ENCODE measurements at places on chromosomes 7 and 10.
A peak's percentile ranks its signal among the peaks of the same experiment; 100 is the strongest.

DNA sequence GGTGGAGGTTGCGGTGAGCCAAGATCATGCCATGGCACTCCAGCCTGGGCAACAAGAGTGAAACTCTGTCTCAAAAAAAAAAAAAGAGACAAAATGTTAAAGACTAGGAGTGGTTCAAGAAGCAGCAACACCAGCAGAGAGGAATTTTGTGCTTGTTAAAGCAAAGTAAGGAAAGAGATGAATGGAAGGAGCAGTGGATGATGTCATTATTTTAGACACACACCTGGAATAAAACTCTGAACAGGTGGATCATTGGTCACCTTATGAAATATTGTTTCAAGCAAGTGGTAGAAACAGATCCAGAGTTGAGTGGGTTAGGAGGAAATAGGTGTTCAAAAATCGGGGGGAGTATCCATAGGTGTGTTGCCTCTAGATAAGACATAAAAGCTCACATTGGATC, 129.7 kb upstream of the FRMD4A start:
- no peak for DNase-seq

GRCh38 chr7:14751461-14751860, 151.1 kb downstream of the DGKB start:
- DNase-seq: no peak

DNA sequence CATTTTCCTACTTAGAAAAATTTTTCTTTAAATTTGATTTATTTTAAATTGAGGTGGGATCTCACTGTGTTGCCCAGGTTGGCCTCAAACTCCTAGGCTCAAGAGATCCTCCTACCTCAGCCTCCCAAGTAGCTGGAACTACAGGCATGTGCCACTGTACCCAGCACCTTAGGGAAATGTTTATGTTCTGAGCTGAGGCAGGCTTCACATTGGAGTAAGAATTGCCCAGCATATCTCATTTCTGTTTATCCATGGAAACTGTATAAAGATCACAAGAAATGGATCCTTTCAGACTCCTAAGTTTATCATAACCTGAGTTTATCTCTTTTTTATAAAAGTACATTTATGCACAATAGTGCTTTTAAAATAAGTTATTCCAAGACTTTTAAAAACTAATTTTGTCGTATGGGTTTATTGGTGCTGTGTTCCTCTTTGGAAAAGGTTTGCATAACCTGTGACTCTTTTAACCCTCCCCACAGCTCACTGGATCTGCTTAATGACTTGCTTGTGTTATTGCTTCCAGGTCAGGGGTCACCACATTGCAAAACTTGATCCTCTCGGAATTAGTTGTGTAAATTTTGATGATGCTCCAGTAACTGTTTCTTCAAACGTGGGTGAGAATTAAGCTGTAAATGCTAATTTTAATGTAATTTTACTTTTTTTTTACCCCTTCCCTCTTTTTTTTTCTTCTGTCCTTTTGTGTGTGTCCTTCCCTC, 40.7 kb downstream of the OGDH start:
- no peak for DNase-seq

DNA sequence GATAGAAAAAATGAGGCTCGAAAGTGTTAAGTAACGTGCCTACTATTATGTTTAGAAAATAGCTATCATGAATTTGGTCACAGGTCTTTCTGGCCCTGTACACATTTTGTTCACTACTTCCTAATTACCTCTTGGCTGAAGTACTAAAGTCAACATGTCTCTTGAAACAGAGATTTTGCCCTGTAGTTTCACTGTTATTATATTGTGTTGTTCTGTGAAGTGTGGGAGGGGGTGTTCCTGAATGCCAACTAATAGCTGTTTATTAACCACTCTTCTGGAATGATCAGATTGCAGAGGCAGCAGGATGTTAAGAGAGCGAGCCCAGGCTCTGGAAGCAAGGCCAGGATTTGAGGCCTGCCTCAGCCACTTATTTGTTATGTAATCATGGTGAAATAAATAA, 72.1 kb downstream of the RNF133 start:
- DNase-seq: no peak

DNA sequence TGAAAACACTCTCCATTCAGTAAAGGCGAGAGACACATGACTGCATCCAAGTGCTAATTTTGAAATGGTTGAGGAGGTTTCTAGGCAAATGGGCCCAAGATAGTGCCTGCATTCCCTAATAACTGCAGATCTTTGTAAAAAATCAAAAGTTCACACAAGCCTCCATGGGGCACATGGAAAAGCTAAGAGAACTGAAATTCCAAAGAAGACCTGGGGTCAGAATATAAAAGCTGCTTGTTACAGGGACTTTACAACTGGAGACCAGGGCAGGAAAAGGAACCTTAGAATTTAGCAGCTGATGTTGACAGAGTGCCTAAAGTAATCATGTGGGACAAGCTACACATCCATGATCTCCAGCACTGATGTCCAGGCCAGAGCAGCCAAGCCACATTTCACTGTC, 10.0 kb upstream of the ABI1 start:
- no peak for DNase-seq

- DNase-seq: peak; percentile 78
Measured at GRCh38 chr7:93115796-93116195, 2.0 kb downstream of the SAMD9 start.

- DNase-seq: no peak
Measured at GRCh38 chr10:31123946-31124345, 92.3 kb upstream of the ZNF438 start.

- peak; percentile 88 for DNase-seq
Measured at GRCh38 chr7:124462249-124462648, 303.3 kb downstream of the GPR37 start.

DNA sequence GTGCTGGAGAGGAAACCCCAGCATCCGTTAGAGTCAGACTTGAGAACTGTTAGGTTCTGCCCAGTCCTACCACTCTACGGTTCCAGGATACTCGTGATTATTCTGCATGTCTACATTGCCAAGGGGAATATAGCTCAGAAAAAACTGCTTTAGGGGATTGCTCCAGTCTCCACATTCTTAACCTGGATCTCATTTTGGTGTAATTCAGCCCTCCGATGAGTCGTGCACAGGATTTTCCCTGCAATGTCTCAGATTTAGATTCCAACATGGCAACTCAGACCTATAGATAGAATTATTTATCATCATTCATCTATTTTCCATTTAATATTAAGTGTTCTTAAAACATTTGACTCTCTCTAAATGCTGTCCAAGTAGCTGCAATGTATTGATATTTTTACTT, 121.1 kb upstream of the ZEB1 start:
- peak; percentile 54 for DNase-seq

DNA sequence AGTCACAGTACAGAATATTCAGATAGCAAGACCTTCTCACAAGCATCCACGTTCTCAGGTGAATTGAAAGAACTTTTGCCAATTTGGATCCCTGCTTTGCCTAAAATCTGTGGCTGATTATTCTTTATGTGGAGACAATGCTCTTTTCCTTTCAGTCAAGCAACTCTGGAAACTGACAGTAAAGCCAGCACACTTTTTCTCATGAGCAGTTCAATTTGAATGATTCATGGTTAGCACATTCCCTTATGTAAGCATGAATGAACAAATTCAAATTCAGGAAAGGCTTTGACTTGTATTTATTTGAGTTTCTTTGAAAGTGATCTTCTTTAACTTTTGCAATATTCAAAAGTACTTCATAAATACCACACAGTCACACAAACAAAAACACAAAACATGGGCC, 57.6 kb downstream of the MEOX2 start:
- DNase-seq: no peak

- DNase-seq: no peak
Measured at GRCh38 chr10:31921031-31921430, 7.6 kb downstream of the ARHGAP12 start.

DNA sequence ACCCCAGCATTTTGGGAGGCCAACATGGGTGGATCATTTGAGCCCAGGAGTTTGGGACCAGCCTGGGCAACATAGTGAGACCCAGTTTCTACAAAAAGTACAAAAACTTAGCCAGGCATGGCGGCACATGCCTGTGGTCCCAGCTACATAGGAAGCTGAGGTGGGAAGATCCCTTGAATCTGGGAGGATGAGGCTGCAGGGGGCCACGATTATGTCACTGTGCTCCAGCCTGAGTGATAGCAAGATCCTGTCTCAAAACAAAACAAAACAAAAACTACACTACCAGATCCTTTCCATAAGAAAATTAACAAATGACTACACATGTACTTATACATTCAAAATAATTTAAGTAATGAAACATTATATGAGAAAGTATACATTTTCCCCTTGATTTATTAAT, 116.4 kb upstream of the KLF6 start:
- DNase-seq: no peak

GRCh38 chr7:50480797-50481196, 30.6 kb upstream of the FIGNL1 start:
- no peak for DNase-seq

DNA sequence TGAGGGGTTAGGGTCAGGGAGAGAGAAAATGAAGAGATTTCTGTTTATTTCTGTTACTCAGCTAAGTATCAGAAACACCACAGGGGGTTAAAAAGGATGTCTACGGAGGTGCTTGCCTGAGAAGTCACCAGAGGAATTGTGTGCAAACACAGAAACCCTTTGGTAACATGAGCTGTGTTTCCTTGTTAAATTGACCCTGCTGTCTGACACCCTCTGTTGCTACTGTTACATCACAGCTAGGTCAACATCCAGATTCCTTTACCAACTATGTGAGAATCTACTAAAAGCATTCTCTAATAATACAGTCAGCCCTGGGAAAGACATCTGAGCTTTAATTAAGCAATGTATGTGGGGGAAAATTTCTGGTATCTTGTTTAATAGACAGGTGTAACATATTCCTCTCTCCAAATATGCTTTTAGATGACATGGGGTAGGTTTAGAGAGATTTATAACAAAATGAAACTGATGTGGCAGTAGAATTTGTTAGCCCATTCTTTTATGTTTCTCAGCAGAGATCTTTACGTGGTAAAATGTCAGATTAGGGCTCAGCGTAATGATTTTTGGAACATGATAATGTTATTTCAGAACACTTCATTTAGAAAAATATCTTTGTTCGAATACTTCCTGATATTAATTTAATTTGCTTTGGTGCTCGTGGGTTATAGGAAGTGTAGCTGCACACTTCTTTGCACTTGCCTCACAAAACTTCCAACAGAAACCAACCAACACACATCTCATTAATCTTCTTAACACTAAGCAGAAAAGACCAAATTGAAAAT, 168.0 kb upstream of the AHR start:
- peak; percentile 91 for DNase-seq

GRCh38 chr7:44240983-44241510, 40.3 kb downstream of the YKT6 start:
- DNase-seq: peak; percentile 86

DNA sequence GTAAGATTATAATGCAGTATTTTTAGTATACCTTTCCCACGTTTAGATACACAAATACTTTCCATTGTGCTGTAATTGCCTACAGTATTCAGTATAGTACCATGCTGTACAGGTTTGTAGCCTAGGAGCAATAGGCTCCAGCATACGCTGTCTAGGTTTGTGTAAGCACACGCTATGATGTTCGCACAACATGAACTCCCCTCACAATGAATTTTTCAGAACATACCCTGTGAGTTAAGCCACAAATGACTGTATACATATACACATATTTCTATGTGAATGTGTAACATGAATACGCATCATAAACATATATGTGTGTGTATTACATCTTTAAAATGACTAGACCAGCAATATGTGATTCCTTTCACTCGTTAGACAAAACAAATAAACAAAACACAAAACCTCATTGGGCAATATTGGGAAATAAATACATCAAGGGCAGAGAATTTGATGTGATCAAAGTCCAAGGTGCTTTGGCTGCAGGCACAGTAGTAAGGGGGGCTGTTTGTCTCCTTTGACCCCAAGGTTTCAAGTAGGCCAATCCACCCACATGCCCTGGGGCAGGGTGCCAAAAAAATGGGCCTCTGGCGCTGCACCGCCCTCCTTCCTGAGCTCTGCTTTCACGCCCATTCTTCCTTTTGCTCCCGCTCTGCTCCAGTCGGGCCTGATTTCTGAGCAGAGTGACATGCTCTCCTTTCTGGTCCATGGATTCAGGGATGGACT, 33.9 kb downstream of the CHN2 start:
- DNase-seq: no peak

DNA sequence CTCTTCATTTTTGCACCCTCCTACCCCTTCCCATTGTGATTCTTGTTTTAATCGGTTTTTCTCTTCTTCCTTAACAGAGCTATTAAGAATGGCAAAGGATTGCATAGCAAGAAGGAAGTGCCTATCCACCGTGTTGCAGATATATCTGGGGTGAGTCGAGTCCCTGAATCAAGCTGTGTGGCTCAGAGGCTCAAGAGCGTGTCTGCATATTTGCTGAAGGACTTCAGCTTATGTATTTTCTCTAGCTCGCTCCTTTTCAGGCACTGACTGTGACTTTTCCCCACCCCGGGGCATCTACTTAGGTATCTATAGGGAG, 126.6 kb downstream of the LRRC4 start:
- DNase-seq: peak; percentile 62

GRCh38 chr7:151251328-151251688, 2.8 kb upstream of the SMARCD3 start:
- no peak for DNase-seq

GRCh38 chr7:158596745-158597144, 9.1 kb upstream of the PTPRN2 start:
- no peak for DNase-seq

- DNase-seq: no peak
Measured at GRCh38 chr10:47042780-47043750, 131.8 kb downstream of the PTPN20 start.

GRCh38 chr7:28267012-28267411, 86.4 kb upstream of the JAZF1 start:
- no peak for DNase-seq

- DNase-seq: peak; percentile 3
Measured at GRCh38 chr7:13031468-13031867, 344.0 kb downstream of the ARL4A start.

DNA sequence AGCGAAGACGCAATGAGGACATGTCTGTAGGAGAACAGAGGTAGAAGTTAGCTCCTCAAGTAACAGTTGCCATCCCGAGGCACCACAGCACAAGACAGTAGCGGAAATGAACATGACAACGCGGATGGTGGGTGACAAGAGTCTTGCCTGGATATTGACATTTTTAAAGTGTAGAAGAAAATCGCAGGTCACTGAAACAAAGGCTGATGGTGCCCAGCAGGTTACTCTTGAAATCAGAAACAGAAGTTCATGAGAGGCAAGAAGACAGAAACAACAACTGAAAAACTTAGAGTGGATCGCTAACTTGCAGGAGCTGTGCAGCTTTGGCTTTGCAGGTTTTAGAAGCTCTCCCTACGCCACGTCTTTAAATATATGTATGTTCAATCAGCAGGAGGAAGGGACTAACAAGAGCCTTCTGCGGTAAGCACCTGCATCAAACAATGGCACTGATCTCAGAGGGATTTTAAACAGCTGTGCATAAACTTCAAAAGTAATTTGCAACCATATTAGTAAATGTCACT, 1.8 kb downstream of the PRKCQ start:
- DNase-seq: no peak

DNA sequence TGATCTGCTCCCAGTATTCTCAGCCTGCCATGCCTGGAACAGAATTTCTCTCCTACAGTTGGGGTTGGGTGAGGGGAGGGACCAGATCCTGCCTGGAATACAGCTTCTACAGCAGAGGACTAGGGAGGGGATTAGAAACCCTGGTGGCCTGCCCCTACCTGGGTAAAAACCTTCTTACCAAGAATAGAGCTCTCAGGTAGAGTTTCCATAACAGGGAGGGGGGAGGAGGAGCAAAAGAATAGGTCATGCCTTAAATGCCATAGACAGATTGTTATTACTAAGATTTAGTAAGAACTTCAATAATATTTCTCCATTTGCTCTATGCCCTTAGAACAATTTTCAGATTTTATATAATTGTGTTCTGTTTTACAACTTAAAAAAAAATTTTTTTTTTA, 33.5 kb upstream of the TSPAN33 start:
- DNase-seq: no peak

- DNase-seq: peak; percentile 94
Measured at GRCh38 chr10:77179015-77179695, 458.5 kb downstream of the KCNMA1 start.
